ENCODE measurements at places on chromosomes 4 and X.
A peak's percentile ranks its signal among the peaks of the same experiment; 100 is the strongest.

DNA sequence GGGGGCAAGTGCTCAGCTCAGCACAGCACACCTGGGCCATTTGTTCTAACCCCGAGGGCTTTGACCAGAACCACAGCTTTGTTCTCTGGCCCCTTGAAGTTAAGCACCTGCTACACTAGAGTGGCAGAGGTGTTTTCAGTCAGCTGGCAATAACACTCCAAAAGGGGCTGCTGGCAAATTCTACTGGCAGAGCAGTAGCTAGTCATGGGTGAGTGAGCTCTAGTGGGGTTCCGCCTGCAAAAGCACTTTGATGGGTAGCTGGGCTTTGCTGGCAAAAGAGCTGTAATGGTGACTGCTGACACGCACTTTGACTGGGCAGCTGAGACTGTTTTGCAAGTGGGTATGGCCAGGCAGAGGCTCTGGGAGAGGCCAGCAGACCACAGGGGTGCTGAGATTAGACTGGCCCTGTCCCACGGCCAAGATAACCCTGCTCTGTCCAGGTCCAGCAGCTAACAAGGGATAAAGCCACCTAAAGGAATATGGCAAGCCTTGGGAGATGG is 65.2 kb upstream of the TENT5D start:
- no peak for DNase-seq

- no peak for DNase-seq
These were observed 36.6 kb downstream of the MAGEE2 start for GRCh38 chrX:75748431-75748830.

GRCh38 chrX:47992095-47992380 is 11.8 kb downstream of the ZNF182 start:
- DNase-seq, result no peak

DNA sequence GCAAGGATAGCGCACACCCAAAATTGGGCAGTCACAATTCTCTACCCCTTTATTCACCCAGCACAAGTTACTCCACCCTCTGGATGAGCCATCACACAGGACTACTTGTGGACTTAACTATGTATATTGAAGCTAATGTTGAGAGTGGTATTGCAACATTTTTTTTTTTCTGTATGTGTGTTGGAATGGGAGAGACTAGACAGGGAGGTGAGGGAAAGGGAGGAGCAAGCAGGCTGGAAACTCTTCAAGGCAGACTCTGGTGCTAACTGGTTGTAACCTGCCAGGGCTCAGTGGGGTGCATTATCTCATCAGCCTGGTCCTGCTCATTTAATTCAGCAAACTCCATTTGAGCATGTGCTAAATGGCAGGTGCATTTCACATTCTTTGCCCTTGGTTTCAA is 18.4 kb upstream of the CWH43 start:
- DNase-seq, result no peak

DNA sequence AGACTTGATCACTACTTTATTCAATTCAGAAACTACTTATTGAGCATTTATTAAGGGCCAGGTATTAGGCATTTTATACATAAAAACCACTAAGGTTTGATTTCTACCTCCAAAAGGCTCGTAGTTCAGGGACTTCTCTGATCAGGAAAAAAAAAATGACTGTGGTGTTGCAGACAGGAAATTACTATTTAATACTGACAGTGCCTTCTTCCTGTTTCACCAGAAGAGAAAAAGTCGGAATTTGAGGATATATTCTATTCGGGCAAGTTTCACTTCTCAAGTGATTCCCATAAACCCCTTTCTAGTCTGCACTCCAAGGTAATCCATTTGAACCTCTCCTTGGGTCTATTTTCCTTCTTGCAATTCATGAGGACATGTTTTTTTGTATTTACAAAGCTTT is 15.3 kb upstream of the TASL start:
- DNase-seq, result no peak

- DNase-seq, result no peak
These were observed 374.8 kb upstream of the GNPDA2 start for GRCh38 chr4:45100956-45101818.

GRCh38 chr4:14566518-14566917 is 435.8 kb upstream of the CPEB2 start:
- DNase-seq, result no peak

GRCh38 chr4:165627128-165627527 is 245.9 kb upstream of the TLL1 start:
- DNase-seq, result no peak

- DNase-seq, result no peak
These were observed 433 bp upstream of the COQ2 start for GRCh38 chr4:83285055-83285407.

DNA sequence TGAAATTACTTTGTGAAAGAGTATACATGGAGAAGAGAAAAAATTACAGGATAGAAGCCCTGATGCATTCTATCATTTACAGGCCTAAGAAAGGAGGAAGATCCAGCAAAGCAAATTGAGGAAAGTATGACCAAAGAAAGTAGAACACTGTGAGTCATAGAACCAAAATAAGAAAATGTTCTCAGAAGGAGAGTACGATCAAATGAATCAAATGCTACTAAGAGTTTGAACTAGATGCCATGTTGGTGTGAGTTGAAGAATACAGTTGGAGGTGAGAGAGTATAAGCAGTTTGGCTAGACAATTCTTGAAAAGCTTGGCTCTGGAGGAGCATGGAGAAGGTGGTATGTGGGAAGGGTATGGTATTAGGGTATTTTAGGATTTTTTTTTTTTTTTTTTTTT is 161.8 kb downstream of the RPA4 start:
- DNase-seq, result no peak

DNA sequence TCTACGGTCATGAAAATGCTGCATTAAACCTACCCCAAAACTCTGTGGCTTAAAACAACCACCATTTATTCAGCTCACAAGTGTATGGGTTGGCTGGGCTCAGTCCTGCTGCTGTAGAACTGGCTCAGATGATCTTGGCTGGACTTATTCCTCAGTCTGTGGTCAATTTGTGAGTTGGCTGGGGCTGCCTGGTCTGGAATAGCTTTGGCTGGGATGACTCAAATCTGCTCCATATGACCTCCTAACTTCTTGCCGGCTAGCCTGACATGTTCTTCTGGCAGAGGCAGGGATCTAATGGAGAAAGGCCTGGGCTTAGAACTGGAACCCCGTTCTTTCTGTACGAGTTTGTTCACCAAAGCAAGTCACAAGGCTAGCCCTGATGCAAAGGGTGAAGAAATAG is 71.7 kb downstream of the CFAP299 start:
- DNase-seq, result no peak

DNA sequence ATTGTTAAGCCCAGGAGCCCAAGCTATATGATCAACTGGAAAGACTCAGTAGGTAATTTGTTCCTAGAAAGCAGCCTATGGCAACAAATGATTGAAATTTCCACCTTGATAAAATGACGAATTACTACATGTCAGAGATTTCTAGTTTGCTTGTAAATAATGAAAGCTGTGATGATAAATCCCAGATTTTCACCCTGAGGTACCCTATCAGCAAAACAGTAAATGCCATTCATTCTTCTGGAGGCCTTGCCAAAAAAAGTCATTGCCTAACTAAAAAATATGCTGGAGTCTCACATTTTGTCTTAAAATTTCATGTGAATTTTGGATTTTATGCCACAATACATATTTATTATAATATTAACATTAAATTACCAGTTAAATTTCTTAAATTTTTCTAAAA is 71.3 kb downstream of the PPEF2 start:
- no peak for DNase-seq

DNA sequence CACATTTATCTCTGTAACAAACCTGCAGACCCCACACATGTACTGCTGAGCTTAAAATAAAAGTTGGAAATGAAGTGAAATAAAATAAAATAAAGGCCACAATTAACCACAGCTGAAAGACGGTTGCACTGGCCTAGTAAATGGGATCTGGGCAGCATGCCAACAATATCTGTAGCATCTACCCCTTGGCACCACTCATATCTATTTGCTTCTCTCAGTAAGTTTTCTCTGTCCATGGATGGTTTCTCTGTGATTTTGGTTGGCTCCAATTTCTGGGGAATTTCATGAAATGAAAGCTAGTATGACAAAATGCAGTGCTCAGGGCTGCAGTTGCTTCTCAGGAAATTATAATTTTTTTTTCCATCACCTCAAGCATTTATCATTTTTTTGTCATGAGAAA is 172.0 kb upstream of the IL15 start:
- DNase-seq, result no peak

- no peak for DNase-seq
These were observed 10.3 kb downstream of the SRPX2 start for GRCh38 chrX:100654261-100654660.

- no peak for DNase-seq
These were observed 1942.6 kb downstream of the PCDH7 start for GRCh38 chr4:32662803-32663202.

DNA sequence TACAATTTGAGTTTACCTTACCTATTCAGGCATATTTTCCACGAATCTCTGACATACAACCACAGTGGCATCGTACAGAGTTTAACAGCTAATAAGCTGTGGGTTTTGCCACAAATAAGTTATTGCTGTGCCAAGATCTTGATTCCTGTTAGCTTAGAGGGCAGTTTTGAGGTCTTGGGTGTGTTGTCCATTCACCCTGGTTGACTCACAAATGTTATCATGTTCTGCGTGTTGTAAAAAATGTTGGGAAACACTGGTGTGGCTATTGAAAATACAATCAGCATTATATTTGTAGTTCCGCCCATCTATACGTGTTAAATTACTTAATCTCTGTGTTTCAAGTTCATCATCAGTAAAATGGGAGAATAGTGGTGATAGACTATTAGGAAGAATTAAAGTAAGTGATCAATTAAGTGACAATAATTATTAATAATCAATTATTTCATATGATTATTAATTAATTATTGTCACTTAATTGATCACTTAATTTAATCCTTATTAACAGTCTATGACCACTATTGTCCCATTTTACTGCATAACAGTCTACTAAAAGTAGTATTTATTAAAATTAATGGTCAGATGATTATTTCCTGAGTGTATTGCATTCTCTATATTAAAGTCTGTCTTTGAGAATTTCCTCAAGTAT is 96.3 kb downstream of the TMA16 start:
- DNase-seq, result no peak

DNA sequence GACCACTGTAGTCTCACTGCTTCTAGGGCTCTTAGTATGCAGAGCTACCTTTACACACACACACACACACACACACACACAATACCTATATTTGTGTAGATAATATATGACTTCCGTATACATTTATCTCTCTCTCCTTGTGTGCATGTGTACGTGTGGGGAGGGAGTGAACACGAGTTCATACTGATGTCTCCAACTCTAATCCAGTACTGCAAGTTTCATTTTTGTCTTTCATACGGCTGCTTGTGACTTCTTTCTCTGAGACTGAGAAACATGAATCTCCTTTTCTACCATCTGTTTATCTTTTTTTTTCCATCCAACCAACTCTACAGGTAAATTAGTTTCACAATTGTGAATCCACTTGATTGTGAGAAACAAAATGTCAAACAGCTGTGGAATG is 1229.5 kb upstream of the AGA start:
- no peak for DNase-seq

DNA sequence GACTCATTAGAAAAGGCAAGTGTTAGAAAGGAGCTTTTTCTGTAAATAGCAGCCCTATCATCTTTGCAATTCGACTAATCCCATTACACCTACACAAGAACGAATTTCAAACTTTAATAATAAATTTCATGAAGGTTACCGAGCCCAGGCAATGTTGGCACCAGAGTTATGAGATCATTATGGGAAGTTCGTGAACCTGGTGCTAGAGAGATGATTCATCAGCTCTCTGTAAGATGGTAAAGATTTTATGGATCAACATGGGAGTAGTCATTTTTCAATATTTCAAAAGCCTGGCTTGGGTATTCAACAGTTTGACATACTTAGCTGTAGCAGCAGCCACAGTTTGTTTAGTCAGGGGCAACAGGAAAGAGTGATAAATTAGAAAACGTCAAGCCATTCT is 35.8 kb downstream of the AMELX start:
- DNase-seq, result no peak

GRCh38 chrX:23616361-23616760 is 50.9 kb upstream of the PRDX4 start:
- no peak for DNase-seq

DNA sequence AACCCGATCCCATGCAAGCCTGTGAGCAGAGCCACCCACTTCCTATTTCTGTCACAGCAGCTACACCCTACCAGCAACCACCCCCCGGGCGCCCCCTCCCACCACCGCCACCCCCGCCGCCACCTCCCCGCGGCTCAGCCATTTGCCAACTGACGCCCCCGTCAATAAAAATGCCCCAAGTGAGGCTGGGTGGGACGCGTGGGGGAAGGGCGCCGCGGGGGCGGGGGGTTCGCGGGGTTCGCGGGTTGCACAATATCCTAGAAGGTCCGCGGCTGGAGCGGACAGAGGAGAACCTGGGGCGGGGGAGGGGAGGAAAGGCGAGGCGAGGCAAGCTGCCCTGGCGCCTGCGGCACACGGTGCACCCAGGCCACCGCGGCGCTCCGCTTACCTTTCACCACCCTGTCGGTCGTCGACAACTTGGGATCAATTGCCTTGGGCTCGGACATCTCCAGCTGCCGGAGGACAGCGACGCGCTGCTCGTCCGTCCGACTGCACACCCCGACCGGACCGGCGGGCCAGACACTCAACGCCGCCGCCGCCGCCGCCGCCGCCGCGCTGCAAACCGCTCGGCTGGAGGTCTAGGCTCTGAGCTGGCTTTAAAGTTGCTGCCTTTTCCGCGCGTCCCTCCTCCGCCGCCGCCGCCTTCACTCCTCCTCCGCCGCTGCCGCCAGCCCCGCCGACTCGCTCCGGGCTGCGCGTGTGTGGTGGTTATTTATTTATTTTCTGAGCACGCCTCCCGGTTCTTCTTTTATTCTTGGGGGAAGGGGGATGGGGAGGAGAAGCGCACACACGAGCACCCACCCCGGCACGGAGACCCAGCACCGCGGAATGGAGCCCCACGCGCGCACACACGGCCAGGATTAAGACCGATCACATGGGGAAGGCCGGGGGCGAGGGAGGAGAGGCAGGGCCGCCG is 717 bp downstream of the PPP3CA start:
- DNase-seq, result peak; percentile 54

GRCh38 chr4:138164208-138164607 is 77.9 kb downstream of the SLC7A11 start:
- DNase-seq, result no peak

DNA sequence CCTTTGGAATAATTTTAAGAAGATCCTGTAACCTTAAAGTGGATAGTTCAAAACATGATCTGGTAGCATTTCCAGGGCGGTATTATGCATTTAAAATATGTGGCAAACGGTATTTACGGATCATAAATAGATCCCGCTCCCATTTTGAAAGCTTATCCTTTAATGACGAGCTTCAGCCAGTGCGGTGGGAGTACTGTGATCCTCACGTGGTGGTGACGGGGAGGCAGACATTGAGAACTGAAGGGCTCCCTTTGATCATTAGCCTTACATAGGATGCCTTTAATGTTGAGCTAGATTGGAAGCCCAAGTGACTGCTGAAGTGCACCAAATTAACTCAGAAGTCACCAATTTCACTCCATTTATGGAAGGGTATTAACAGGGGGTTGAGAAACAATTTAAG is 56.9 kb downstream of the KIT start:
- no peak for DNase-seq

- no peak for DNase-seq
These were observed 32.8 kb downstream of the HDAC8 start for GRCh38 chrX:72539822-72540221.
